Activated CD4-positive, alpha-beta T cell treated with anti-CD3 and anti-CD28 coated beads, Interleukin-2, amount 10 ng/mL, durations not matched to agents 24 days and 14 days (primary cell): ENCODE measurements at places on chromosomes 1 and 21. TPM values are rescaled to one million over a fixed set of nuclear protein-coding genes. Genes with fewer than 3 reads are reported as not detected.

The RPE65 gene
- total RNA-seq: not detected in 2 replicates

The KDM5B gene
- 83.2 and 92.7 TPM in 2 replicates for total RNA-seq

GRCh38 chr1:112542206-112542973, 33.6 kb downstream of the WNT2B start:
- DNase-seq: no peak

- no peak for DNase-seq
Measured at GRCh38 chr1:204199579-204199978, 3.3 kb upstream of the KISS1 start.

- no peak for DNase-seq
Measured at GRCh38 chr1:108574008-108574407, 14.1 kb downstream of the EEIG2 start.

- no peak for DNase-seq
Measured at GRCh38 chr21:44370786-44371410, 17.5 kb downstream of the TRPM2 start.
